ENCODE measurements at places on chromosomes 5 and 9.

DNA sequence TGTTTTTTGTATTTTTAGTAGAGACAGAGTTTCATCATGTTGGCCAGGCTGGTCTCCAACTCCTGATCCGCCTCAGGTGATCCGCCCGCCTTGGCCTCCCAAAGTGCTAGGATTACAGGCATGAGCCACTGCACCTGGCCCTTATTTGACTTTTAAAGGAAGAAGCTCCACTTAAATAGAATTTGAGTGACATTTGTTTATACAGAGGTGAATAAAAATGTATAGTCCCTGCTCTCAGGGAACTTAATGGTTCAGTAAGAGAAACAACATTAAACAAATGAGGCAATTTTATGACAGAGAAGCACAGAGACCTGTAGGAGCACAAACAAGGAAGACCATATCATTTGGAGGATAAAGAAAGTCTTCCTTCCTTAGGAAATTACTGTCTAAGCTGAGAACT is 65.7 kb downstream of the C9orf152 start:
- no peak for DNase-seq

DNA sequence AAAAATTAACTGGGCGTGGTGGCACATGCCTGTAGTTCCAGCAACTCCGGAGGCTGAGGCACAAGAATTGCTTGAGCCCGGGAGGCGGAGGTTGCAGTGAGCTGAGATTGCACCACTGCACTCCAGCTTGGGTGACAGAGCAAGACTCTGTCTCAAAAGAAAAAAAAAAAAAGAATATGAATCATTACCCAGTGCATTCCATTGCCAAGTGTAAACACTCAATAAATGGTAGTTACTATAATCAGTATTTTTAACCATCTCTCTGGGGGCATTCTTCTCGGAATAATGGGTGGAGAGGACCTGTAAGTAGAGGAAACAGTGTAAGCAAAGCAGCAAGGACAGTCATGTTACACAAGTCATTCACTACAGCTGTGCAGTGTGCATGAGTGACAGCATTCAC is 13.8 kb upstream of the RANBP17 start:
- no peak for DNase-seq

- DNase-seq, result no peak
Measured at GRCh38 chr9:106712279-106712678, 150.7 kb upstream of the ZNF462 start.

DNA sequence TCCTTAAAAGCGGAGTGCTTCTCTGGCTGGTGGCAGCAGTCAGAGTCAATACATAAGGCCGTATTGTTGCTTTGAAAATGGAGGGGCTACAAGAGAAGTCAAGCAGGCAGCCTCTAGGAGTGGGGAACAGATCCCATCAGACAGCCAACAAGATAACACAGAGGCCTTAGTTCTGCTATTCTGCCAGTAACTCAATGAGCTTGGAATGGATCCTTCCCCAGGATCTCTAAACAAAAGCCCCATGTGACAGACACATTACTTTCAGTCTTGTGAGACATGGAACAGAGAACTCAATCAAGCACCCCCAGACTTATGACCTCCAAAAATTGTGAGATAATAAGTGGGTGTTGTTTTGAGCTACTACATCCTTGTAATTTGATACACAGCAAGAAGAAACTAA is 158.6 kb downstream of the RFX3 start:
- no peak for DNase-seq

DNA sequence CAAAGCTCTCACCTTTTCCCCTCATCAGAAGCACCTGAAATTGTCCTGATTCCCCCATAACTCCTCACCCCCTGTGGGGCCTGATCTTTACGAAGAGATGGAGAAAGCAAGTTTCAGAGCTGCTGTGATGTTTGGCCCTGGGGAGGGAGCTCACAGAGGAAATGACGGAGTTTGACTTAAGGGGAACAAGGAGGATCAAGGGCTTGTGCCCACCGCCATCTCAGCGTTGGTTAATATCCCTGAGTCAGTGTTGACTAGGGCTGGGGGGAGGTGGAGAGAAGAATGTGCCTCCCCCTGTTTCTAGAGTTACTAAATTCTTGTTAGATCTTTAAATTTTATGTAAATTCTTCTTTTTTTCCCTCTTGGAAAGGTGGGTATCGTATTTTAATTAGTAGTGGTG is 27.8 kb downstream of the FGF18 start:
- no peak for DNase-seq

DNA sequence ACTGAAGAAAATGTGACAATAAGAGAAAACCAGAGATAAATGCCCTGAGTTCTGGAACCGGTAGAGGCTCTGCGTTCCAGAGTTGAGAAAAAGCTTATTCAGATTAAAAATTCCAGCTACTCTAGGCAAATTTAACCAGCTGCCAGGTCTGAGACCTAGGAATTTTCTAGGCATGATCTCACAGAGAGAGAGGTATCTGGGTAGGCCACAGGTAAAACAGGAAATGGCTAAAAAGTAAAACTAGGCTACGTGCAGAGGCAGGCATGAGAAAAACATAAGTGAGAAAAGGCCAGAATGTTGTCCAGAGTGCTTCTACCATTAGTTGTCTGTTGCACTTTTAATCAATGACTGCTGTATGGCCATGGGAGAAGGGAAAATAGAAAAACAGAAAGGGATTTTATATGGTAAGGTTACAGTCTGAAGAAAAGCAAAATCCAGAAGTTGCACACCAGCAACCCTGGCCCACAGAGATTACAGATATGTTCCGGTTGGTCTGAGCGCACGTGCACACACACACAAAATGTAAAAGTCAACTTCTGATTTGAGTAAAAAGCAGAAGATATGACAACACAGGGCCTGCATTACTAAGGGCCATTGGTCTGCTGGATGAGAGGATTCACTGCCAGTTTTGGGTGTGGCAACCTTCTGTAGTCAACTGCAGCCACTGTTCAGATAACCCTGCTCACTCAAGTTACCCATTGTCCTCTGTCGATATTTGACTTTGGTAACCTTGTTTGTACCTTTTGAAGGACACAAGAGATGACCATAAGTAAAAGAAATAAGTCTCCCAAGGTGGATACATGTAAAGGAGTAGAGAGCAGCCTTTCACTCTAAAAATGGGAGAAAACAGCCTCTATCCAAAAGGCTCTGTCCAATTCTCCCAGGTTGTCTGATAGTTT is 266.0 kb downstream of the DTWD2 start:
- DNase-seq, result no peak

DNA sequence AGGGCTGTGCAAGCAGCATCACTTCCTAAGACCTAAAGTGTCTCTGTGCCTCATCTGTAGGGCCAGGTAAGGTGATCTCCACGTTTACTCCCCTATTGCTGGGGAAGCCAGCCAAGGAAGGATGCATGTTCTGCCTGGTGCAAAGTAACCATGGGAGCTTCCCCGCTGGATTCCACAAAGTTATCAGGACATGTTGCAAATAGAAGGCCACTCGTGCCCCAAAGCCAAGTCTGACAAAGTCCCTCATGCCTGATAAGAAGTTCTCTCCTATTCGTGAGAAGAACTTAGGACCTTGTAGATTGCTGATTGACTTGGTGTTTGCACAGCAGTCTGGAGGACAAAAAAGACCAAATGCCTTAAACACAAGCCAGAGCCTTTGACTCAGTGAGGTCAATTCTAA is 81.5 kb downstream of the FAM114A2 start:
- no peak for DNase-seq

DNA sequence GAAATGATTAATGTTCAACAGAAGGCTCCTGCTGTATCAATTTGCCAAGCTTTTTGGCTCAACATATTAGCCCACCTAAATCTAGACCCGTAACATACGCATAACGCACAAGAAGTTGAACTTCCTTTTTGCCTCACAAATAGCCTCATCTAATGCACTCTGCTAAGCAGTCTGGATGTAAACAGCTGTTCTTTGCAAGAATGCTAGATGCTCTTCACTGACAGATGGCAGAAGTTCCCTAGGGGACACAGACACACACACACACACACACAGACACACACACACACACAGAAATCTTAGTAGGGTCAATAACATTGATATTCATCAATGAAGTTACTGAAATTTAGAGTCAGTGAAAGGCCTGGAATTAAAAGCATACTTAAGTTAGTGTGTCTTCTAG is 13.2 kb upstream of the PCA3 start:
- no peak for DNase-seq
